Skeletal muscle cell (primary cell): ENCODE measurements at places on chromosomes 12 and 14.
A peak's percentile ranks its signal among the peaks of the same experiment; 100 is the strongest.

- DNase-seq: peak; percentile 37
Observed at GRCh38 chr12:851913-852312, 97.6 kb downstream of the RAD52 start.

DNA sequence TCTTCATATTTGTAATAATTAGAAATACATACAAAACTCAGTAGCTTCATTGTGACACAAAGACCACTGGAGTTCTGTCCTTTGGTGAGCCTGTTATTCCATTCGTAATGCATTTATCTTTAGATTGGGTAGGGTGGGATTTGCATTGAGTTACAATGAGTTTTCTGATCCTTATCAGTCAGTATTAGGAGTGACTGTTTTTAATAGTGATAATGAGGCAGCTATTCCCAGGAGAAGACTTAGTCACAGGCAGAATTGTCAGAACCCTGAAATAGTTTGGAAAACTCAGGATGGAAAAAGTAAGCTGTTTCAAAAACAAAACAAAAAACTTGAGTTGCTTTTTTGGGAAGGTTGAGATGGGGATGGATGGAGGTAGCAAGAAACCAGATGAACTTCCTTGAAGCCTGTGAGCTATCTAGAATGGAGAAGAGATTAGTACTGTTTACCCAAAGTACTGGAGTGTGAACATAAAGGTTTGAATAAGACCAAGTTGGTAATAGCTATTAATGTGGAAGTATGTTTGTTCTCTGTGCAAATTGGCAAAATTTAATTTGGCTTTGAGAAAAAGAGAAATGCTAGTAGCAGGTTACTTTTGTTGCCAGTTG lies 38.6 kb downstream of the FBXO34 start:
- no peak for DNase-seq

DNA sequence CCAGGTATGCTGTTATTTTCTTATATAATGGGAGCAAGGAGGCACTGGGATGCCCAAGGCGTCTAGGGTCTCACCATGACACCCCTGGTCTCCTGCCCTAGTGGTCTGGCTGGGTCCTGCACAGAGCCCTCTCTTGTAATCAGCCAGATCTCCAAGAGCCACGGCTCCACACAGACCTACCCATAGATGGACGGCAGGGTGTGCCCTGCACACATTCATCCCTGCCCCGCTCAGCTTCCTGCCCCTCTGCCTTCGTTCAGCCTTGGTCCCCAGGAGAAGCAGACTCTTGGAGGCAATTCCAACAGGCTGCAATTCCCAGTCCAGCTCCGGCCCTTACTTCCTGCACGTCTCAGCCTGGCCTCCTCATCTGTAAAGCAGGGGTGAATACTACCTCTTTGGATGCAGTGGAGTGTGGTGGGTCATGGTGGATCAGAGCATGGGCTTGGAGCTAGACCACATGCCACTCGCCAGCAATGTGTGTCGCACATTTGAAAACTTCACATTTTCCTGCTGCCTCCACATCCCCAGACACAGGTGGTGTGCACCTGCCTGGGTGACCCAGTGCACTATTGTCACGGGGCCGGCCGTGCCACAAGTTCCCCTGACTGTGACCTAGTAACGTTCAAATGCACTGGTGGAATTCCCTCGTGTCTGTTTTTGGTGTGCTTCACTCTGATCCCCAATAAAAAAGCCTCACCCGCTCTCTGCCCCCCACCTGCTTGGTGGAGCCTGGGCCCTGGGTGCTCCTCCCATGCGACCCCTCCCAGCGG lies 171.1 kb upstream of the PRMT8 start:
- no peak for DNase-seq

GRCh38 chr12:95198914-95199313 lies 18.4 kb downstream of the FGD6 start:
- DNase-seq: no peak

- DNase-seq: no peak
Observed at GRCh38 chr12:105783983-105784947, 354.5 kb downstream of the NUAK1 start.

DNA sequence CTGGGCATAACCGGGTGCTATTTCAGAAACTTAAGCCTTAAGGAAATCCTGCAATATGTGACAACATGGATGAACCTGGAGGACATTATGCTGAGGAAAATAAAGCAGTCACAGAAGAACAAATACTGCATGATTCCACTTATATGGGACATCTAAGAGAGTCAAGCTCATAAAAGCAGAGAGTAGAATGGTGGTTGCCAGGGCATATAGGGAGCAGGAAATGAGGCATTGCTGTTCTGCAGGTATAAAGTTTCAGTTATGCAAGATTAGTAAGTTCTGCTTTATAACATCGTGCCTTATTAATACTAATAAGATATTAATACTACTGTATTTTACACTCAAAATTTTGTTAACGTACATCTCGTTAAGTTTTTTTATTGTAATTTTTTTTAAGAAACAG lies 124.2 kb upstream of the ATF1 start:
- DNase-seq: no peak

DNA sequence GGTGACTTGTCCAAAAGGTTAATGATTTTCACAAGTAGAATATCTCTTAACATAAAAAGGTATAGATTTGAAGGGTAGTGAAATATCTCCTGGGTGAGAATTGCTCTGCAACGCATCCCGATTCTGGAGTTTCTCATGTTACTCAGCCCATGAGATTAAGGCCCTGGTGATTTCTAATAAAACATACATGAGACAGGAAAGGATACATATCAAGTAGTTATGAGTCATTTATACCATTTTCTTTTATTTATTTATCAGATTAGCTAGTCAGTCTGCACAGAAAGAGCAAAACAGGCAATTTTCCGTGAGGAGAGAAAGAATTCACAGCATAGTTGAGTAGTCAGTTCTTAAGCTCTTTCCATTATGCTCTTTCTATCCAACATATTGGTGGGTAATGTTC lies 535.6 kb upstream of the ATP2B1 start:
- no peak for DNase-seq

DNA sequence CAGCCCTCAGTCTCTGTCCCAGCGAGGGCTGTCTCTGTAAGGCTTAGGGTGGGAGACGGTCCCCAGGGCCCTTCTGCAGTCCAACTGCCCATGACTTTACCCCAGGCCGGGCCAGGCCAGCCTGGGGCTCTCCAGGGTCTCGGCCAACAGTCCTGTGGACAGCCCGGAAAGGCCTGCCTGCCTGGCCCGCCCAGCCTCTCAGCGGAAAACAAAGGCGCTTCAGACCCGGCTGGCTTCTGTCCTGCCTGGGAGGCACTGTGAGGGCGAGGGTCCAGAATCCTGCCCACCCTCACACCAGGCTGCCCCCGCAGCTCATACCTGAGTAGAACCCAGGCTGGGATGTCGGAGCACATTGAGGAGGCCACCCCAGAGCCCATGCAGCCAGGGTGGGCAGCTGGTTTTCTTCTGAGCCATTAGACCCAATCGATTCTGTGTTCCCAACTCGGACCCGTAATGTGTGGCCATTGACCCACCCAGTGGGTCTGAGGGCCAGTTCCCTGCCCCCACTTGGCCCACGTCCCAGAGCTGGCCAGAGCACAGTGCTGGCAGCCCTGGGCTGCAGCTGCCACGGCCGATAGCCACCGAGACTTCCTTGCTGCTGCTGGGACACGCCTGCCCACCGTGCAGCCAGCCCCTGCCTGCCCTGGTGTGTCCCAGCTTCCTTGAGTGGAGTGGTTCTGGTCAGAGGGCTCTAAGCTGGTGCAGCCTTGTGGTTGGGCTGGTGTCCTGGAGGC lies 1.6 kb downstream of the CRIP2 start:
- DNase-seq: no peak

- no peak for DNase-seq
Observed at GRCh38 chr14:94975366-94975765, 182.0 kb downstream of the DICER1 start.

- DNase-seq: no peak
Observed at GRCh38 chr14:20934148-20934762, 21.0 kb upstream of the RNASE2 start.

DNA sequence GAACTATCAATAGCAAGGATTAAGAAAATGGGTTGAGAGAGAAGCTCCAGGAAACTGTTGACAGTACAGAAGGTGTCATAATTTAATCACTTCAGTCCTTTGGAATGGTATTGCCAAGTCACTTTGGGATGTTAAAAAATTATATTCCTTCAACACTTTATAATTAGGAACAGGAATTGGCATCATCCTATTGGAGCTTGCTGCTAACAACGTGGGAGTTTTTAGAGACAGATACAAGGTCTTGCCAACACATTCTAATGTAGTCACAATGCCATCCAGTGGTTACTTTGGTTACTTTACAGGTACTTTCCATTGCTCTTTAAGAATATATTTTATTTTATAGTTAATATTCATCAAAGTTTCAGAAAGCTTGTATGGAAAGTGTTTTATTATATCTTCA lies 310.1 kb downstream of the SYT1 start:
- DNase-seq: peak; percentile 33

- no peak for DNase-seq
Observed at GRCh38 chr14:30445011-30445793, 113.8 kb upstream of the G2E3 start.
